SW 1271 (cell line): ENCODE measurements at places on chromosomes 2 and 18.

DNA sequence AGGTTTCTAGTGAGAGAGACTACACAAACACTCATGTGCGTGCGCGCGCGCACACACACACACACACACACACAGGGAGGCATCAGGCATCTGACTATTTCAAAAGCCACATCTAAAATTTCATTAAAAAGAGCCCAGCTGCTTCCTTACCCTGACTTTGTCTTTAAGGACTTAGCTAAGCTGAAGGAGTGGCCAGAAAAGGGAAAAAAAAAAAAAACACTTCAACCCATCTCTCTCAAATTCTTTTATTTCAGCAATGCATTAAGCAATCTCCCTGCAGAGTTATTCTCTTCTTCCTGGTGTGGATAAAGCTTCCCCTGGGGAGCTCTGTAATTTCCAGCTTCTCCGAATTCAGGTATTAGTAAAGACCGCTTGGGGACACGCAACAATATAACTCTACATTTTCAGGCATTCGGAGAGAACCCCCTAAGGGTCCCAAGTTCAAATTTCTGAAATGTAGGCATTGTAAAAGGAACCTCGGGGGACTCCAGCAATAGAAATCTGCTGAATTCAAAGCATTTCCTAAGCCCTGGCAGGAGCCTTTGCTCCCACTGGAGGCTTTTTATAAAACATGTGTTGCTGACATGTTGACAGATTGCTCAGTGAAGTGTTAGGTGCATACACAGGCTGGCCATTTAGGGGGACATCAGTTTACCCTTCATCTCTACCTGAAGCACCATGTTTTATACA lies 67.0 kb downstream of the ZNF521 start:
- DNase-seq, result no peak

- DNase-seq, result no peak
These were observed 84.3 kb upstream of the GRB14 start for GRCh38 chr2:164705412-164706167.

GRCh38 chr2:112709703-112710102 lies 11.1 kb upstream of the NT5DC4 start:
- DNase-seq, result no peak

- DNase-seq, result no peak
These were observed 74.3 kb downstream of the NPAS2 start for GRCh38 chr2:100894105-100894795.

DNA sequence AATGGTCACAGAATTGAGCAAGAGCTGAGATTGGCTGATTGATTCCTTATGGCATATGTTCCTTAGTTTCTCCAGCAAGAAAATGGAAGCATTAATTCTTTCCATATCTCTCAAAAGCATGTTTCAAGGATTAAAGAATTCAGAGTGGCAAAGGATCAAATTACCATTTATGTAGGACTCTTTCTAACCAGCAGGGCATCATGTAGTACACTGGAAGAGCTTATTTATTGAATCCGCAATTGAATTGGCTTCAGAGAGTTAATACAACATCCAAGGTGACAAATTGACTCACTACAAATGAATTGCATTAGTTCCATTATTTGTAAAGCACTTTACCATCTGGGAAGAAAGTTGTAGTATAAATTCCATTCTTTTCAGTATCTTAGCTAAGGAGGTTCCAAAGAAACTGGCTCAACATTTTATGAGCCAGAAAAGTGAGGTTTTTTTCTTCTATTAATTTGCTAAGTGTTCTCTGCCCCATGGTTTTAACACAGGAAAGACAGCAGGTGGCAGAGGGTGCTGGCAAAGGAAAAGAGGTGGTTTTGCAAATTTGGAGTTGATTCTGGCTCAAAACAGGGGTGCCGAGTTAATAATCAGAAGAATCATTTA lies 409.9 kb downstream of the MTX2 start:
- no peak for DNase-seq

DNA sequence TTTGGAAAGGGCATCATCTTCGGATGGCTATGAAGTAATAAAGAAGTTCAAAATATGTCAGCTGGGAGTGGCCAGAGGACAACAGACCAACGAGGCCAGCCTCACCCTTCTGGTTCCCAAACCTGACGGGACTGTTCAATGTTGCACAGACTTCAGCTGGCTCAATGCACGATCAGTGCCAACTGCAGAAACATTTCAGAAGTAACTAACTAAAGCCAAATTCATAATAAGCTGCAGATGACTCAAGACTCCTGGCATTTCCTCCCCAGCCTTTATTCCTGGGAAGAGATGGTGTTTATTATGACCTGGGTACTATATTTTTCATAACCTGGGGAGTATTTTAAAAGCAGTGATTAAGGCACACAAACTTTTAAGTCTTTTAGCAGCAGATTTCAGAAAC lies 3.8 kb upstream of the ATP6V1C2 start:
- peak; percentile 63 for DNase-seq

DNA sequence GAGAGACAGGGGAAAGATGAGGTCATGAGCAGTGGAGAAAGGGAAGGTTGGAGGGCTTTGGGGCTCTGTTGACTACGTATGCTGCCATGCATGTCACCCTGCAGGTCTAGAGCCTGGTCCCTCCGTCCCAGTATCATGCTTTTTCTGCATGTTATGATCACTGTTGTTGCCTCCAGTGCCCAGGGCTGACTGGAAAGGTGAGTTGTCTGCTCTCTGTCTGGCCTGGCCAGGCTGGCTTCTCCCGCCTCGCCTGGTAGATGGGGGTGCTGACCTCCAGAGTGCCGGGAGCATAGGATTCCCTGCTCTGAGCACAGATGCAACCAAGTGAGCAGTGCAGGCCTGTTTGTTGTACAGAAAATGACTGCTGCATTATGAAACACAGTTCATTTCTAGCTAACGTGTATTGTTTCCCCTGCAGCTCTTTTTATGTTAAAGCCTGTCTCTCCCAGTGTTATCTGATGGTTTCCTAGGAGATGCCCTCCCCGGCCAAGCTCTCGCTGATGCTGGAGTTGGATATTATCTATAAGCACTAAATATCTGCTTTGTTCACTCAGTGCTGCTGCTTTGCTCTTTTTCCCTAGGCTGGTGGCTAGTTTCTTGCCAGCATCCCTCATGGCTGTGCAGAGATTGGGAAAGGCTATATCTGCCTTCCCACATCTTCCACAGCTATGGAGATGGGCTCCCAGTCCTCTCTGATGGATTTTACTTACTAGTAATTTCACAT lies 158.2 kb downstream of the TDRD15 start:
- no peak for DNase-seq

DNA sequence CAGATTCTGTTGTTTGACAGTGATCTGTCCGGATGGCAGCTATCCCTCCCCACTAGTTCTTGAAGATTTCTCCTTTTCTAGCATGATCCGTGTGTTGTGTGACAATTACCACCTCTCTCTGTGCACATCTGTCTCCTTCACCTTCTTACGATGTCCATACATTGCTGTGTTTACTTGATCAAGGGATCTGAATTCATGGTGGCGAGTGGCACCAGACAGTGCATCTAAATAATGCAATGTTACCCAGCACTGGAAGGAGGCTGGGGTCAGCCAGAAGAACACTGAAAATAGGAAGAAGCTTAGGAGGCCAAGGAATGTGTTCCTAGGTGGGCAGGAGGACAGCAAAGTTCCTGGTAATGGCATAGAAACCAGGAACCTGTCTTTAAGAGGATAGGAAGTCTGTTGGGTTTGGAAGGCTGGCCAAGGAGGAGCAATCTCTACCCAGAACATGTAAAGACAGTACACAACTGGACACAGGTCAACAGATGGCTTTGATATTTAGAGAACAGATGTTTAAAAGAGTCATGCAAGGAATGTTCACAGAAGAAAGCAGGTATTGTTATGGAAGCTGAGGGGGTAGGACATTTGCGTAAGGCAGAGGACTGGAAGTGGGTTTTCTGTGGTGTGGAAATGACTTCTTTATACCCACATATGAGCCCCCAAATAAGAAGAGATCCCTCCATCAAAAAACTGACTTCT lies 126.4 kb downstream of the HRH4 start:
- DNase-seq, result no peak

DNA sequence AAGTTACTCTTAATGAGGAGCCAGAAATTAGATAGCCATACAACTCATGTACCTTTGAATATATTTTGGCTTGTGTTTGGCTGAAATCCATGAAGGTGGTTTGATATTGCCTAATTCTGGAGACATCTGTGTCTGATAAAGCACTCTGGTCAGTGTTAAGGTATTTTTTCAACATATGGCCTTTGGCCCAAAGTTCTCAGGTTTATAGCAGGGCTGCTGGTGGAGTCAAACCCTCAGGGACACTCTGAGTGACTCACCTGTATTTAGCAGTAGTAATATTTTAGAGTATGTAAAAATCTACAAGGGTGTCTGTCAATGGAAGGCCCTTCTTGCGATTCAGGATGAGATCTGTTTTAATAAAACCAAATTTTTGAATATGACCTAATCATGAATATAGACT lies 666.5 kb downstream of the SLC4A3 start:
- no peak for DNase-seq

- DNase-seq, result peak; percentile 8
These were observed 22.8 kb upstream of the MYO3B start for GRCh38 chr2:170155022-170155722.

GRCh38 chr2:9842487-9843228 lies 616 bp upstream of the TAF1B start:
- DNase-seq, result no peak

GRCh38 chr2:72236445-72237067 lies 88.9 kb upstream of the CYP26B1 start:
- DNase-seq, result peak; percentile 24

DNA sequence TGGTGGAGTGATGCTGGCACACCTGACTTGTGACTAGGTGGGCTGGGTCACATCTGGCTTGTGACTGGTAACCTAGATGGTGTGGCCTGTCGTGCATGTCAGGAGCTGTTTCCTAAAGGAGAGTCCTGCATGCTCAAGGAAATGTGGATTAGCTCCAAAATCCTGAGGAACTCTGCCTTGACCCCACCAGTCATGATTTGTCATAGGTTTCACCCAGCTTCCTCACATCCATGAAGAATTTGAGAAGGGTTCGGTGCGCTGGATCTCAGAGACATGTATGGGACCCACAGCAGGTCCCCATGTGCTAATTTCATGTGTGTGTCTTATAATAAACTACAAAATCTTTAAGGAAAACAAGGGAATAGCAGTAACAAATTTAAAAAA lies 107.2 kb downstream of the COL6A3 start:
- DNase-seq, result no peak

DNA sequence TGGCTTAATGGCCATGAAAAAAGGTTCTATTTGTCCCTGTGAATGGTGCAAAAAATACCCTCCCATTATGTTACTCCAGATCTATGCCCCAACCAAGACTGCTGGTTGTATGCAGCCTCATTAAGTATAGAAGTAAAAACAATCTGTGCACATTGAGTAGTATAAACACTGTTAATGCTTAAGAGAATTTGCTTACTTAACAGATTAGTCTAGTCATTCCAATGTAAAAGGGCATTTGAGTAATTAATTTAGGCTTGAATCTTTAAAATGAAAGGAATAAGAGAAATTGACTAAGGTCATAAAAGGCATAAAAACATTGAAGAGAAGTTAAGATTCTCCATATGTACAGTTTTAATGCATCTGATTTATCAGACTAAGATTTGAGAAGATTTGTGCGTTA lies 51.2 kb downstream of the FAM124B start:
- DNase-seq, result no peak
